ENCODE measurements at places on chromosomes 12 and 14. TPM values are rescaled to one million over a fixed set of nuclear protein-coding genes. Genes with fewer than 3 reads are reported as not detected.

Gene B3GNT4
- total RNA-seq, result 0.36 TPM

DNA sequence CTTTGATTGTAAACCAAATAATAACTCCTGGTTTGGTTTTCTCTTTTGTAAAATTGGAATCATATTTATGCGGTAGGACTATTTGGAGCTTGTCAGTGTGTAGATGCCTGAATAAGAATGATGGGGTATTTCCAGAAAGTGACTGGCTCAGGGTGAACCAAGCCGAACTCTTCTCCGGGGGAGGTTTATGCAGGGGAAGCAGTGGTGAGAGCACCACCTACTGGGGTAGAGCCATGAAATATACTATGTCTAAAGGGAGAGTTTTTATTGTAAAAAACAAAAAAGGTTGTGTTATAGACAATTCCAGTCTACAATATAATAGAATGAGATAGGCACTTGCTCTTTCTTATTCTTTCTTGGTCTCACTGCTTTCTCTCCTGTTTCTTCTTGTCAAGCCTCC is 222.9 kb upstream of the SLC16A7 start:
- peak; percentile 16 for DNase-seq

DNA sequence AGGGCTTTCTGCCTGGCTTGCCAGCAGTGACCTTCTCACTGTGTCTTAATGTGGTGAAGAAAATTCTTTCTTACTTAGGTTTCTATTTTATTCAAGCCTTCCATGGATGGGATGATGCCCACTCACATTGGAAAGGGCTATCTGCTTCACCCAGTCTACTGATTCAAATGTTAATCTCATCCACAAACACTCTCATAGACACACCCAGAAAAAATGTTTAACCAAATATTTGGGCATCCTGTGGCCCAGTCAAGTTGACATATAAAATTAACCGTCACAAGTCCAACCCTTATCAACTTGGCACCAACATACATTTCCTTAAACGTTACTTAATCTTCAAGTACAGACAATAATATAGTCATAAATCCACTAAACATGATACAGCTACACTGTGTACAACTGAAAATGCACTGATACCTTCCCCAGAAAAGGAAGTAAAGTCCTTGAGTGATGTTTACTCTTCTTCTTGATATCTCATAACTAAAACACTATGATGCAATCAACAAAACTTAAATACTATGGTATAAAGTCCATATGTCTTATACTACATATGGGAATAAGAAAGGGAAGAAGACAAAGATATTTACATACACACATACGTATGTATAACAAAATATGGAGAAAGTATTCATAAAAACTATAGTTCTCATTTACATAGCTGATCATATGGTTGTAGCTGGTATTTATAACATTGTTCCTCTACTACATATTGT is 394.7 kb upstream of the NOVA1 start:
- no peak for DNase-seq

Gene NANOG
- 0.03 TPM for total RNA-seq

Gene MMP17
- 40.1 TPM for total RNA-seq

- no peak for DNase-seq
Measured at GRCh38 chr12:53985994-53986685, 1.2 kb downstream of the HOXC10 start.

- DNase-seq, result no peak
Measured at GRCh38 chr14:43410631-43411030, 1096.5 kb downstream of the FSCB start.

GRCh38 chr12:6936636-6937480 is 6.8 kb upstream of the RNU7-1 start:
- no peak for DNase-seq

Gene ETFBKMT
- total RNA-seq, result 4.8 TPM

Gene FERMT2
- 109 TPM for total RNA-seq

Gene TMEM63C
- total RNA-seq, result 0.16 TPM

All from myocyte (in vitro differentiated cells).